ENCODE measurements at places on chromosomes 12 and 14.

DNA sequence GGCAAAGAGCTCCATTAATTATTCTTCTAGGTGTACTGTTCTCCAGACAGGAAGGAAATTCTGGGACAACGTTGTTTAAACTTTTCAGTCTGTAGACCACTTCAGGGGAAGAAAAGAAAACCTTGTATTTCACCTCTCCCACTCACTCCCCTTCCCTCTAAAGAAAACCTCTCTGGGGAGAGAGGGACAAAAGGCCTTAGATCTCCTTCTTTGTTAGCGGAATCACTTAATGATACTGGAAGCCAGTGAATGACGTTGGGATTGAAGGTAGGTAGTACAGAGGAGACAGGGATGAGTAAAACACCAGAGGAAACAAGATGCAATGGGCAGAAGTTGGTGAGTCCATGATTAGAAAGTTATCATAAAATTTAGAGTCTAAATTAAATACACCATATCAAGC, 38.7 kb upstream of the SGPP1 start:
- no peak for DNase-seq

GRCh38 chr12:29043069-29043468, 106.0 kb upstream of the FAR2 start:
- no peak for DNase-seq

DNA sequence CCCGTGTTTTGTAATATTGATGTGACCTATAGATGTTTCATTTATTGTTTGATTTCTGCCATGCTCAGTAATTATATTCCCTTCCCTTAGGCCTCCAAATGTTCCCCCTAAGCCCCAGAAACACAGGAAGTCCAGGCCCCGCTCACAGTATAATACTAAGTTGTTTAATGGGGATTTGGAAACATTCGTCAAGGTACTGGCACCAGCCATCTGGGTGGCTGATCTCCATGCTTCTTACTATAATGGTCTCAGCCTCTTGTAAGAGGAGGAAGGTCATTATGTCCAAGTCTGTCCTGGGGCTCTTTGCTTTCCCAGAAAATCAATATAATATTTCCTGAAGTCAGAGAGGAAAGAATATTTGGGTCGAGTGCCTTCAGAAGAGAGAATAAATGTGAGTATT, 130.9 kb downstream of the KICS2 start:
- DNase-seq, result no peak

DNA sequence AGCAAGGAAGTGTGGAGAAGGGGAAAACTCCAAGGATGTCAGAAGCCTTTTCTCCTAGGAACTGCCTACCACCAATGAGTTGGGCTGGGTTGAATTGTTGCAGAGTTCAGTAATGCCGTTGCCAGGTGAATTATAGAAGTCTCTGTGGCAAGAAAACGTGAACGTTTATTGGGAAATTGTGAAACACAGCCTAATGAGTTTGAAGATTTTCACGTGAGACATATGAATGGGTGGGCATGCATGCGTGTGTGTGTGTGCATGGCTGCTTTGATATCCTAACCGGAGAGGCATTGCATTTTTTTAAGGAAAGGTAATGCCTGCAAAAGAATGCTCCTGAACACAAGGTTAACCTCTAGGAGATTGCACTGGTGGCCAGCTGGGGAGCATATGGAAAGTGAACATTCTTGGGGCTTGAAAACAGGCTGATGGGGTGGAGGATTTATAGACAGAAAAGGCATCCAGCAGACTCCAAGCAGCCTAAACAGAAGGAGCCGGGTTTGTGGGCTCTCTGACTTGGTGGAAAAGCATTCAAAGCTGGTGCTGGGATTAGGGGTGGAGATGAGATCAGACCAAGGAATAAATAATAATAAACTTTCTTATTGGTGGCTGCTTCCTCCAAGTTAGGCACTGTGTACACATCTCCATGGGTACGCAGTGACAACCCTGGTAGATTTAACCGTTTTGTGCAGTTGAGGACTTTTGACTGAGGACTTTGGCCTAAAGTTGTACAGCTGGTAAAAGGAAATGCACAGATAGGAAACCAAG, 67.8 kb downstream of the NTF3 start:
- DNase-seq, result no peak

DNA sequence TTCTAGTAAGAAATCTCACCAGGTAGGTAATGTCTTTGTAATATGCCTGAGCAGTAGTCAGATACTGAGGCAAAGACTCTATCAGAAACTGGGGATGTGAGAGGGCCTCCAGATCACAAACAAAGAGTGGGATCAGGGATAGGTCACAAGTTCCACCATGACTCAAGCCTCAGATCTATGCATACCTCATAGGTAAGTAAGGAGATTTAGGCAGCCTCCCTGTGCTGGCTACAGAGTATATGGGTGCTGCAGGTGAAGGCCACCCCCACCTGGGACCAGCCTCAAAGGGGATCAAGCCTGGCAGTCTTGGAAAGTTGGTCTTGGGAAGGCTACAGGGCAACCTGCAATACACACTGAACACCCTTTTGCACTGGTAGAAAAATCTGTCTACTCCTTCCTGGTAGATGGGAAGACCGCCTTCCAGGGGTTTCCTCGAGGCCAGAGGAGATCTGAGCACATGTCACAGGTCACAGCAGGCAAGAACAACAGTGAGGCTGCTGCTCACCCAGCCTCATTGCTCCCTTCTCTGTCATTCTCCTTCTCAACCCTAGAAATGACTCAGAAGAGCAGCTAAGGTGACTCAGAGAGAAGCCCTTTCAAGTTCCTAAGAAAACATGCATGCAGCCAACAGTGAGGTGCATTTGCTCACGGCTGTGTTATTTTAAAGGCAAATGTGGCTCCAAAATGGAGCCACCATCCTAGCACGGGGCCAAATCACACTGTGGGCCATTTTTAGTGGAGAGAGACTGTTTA, 143.4 kb upstream of the CDKN3 start:
- no peak for DNase-seq

DNA sequence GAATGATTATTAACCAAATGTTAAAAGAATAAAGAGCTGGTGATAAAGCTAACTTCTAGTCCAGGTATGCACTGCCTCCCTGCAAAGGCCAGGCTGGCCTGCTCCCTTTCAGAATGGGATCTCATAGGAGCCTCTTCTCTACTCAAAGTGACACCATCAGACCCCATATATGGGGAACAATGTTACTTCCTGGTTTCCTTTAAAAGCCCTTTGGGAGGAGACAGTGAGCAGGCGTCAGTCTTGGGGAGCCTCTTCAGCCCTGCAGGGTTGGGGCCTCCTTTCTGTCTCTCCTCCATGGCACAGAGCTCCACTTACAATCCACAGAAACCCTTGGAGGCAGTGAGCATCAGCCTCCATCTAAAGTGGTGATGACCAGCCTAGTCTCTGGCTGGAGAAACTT, 17.3 kb upstream of the GPRC5A start:
- DNase-seq, result no peak

GRCh38 chr12:46214668-46215436, 54.0 kb downstream of the SLC38A1 start:
- no peak for DNase-seq

GRCh38 chr14:92718664-92719063, 29.8 kb downstream of the LGMN start:
- no peak for DNase-seq

DNA sequence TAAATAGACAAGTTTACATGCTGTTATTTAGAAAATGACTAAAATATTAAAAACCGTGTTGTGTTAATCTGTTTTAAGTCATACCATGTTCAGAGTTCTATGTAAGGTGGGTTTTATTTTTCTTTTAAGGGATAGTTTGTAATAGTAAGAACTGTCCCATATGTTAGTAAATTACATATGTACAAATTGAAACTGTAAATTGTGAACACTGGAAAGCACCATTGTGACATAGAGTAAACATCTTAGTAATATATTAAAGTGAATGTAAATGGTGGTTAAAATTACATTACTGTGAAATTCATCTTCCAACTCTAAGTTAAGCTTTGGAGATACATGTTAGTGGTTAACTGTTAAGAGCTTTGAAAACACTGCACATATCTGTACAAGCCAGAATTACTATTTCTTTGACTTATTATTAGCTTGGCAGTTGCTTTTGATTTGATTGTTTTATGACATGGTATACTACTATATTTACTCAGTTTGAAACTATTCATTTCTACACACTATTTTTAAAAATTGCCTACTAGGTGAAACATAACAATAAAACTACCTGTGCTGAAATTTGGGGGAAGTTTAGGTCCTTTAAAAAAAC, 27.4 kb upstream of the DIP2B start:
- no peak for DNase-seq

DNA sequence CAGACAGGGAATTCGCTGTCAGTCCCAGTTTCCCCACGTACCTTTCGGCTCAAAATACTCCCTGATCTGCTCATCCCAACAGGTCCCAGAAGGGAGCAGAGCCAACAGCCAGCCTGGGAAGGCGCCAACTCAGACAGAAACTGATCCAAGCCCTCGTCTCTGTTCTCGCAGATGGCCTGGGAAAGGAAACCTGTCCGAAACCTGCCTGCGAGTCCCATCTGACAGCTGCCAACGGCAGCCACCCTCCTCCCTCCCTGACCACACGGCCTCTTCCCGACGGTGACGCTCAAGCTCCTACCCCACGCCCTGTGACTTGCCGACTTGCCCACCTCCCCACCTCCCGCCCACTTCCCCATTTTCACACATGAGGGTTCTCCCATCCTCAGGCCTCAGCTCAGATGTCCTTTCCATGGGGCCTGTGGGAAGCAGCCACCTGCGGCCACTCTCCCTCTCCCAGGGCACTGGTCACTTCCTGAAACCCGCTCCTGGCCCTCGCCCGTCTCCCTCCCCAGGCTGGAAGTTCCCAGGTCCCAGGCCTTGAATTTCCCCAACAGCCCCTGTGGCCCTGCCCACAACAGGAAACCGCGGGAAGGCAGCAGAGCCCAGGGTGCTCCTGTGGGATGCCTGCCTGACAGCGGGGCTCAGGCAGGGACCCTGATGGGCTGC, 60.9 kb upstream of the FBRSL1 start:
- DNase-seq, result no peak

DNA sequence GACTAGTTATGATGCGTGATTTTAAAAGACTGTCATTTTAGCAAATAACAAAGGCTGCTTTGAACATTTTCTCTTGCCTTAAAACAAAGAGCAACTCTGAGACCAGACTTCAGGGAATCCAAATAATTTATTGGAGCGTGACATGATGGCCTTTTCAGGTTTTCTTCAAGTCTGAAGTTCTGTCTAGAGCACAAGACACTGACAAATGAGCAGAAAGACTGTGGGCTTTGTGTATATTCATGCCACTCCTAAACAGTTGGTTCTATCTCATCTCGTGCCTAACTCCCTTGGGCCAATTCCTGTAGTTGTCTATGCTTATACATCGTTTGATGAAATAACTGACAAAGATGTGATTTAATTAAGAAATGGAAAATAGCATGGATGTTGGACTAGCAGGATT, 47.5 kb downstream of the IFT81 start:
- DNase-seq, result no peak

GRCh38 chr12:110647631-110648040, 33.7 kb downstream of the TCTN1 start:
- no peak for DNase-seq

GRCh38 chr12:4653691-4654090, 4.8 kb downstream of the NDUFA9 start:
- no peak for DNase-seq

GRCh38 chr12:127260531-127260930, 1006.4 kb upstream of the TMEM132C start:
- DNase-seq, result no peak

GRCh38 chr14:69685716-69686115, 74.3 kb downstream of the SUSD6 start:
- no peak for DNase-seq

DNA sequence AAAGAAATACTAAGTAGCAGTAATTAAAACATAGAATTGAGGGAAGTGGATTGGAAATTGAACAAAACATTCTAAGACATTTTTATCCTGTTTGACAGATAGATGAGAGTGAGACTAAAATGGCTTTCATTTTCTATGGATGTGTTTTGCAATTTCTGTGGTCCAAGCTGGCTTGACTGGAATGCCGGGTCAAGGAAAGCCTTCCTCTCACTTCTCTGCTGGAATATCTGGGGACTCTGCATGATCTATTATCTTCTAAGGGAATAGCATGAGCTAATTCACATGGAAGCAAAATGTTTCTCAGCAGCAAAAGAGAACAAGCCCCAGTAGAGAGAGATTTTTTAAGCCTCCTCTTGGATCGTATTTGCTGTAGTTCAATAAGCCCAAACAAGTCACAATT, 407.9 kb upstream of the ATXN7L3B start:
- DNase-seq, result no peak

DNA sequence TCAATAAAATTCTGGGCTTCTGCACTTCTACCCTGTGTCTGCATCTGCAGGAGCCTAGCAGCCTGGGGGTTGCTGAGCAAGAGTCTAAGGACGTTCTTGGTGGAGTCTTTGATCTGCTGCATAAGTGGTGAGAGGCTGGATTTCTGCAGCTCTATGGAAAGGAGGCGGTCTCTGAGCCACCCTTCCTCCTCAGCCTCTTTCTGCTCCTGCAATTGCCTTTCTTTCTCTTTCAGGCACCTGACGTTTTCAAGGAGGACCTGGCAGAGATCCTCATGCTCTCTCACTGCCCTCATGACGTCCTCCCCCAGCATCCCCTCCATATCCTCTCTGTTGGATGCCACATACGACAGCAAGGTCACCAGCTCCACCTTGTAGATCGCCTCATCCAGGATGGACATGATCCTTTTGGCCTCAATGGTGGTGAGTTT, 13.6 kb upstream of the TPCN1 start:
- no peak for DNase-seq

GRCh38 chr12:20695232-20695631, at the start of gene SLCO1C1:
TSS of gene SLCO1C1 (plus strand) at chr12:20695332. CDS start at chr12:20699577, 4,245 bp downstream.
- no peak for DNase-seq

GRCh38 chr12:102652645-102653313, 172.4 kb upstream of the IGF1 start:
- no peak for DNase-seq

DNA sequence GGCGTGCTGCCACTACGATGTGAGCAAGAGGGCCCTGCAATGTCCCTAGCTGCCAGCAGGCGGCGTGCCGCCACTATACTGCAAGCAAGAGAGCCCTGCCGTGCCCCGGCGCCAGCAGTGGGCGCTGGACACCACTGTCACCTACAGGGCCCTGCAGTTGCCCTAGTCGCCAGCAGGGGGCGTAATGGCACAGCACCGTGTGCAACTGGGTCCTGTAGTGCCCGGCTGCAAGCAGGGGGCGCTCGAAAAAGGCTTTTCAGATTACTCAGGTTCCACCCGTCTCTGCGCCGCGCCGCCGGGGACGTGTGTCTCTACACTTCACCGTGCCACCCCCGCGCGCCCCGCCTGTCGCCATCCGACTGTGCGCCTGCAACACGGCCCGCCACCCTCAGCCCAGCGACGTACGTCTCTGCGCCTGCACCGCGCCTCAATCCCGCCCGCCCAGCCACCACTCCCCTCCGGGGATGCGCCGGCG, 1356.9 kb downstream of the TMEM121 start:
- peak; percentile 10 for DNase-seq

GRCh38 chr12:40622246-40622838, 69.9 kb upstream of the CNTN1 start:
- DNase-seq, result peak; percentile 70

GRCh38 chr14:93012951-93013719, 90.2 kb downstream of the CHGA start:
- no peak for DNase-seq

Measured in nephron progenitor cell (in vitro differentiated cells).